ENCODE measurements at places on chromosomes 11 and 22.

GRCh38 chr11:117909611-117910382 is 19.4 kb downstream of the TMPRSS13 start:
- no peak for DNase-seq

DNA sequence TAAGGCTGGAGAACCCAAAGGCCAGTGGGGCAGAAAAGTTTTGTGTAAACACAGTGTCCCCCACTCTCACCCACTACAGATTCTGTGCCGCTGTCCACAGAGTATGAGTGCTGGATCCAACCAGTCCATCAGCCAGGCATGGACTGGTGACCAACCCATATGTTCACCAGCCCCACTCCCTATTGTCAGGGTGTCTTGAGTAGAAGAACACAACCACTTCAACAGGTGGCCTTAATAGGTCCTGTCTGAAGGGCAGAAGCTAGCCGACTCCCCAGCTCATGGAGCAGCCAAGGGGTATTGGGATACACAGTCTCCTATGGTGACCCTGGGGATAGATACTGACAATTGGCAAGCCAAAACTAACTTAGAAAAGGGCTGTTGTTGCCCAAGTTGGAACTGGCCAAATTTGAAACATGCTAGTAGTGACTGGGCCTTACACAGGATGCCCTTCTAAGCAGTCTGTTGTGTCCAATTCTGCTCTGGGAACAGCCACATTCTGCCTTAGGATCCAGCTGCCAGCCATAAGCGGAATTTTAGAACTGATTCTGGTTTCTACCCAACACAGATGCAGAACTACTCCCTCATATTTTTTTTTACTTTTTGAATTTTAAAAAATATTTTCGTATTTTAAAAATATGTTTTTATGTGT is 19.8 kb upstream of the PGM2L1 start:
- no peak for DNase-seq

GRCh38 chr11:3015796-3016195 is 23.7 kb upstream of the NAP1L4 start:
- peak; percentile 59 for DNase-seq

- DNase-seq: no peak
Observed at GRCh38 chr22:44403166-44403565, 90.4 kb upstream of the SHISAL1 start.

DNA sequence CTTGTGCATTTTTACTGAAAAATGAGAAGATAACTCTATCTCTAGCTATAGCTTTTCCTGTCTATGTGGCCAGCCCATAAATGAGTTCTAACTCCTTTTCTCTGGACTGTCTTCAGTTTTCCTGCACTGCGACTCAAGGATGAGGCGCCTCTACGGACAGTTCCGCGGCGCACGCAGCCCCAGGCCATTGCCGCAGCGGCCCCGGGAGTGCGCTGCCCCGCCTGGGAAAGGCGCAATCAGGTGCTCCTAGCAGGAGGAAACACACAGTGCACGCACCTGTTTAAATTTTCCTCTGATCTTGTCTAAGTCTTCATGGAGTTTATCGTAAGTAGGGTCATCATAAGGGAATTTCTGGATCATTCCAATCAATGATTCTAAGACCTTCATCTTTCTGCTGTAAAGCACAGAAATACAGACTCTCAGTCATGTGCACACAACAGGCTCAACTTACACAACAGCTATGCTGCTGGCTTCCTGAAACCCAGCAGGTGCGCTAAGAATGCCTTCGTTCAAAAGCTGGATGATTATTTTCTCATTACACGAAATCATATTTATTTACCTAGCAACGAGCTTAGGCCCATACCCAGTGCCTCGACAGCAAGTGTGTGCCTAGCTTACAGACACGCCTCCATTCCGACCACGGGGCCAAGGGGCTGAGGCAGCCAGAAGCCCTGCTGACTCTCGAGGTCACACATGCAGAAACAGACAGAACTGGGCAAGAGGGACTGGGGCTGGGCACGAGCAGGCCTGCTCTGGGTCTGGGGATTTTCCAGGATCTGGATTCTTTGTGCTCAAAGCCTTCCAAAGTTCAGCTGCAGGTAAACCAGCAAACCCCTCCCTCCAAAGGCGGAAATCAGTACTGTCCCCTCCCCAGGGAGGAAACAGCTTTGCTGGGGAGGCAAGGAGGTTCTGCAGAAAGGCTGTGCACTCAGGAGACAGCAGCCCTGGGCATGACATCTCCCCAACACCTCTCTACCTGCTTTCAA is 7.2 kb downstream of the LTO1 start:
- no peak for DNase-seq

- no peak for DNase-seq
Observed at GRCh38 chr22:43151251-43152002, at the start of gene TSPO. TSPO (plus strand) TSS chr22:43151559; CDS start chr22:43159239, 7,680 bp downstream.

DNA sequence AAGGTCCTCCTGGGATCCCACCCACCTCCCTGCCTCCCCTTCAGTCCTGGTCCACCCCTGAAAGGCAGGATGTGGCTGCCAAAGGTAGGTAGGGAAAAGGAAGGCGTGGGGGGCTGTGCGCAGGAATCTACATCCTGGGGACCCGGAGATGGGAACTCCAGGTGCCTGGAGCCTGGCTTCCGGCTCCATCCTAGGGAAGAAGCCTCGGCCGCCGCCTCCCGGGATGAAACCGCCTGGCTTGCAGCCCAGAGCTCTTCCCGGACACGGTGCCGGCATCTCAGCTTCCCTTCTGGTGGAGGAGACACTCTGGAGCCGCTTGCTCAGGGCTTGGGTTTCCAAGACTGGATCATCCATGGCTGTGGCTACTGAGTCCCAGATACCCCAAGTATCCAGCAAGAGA is 33.3 kb upstream of the PDGFB start:
- DNase-seq: no peak

GRCh38 chr11:11987503-11988022 is 20.9 kb downstream of the DKK3 start:
- DNase-seq: no peak

DNA sequence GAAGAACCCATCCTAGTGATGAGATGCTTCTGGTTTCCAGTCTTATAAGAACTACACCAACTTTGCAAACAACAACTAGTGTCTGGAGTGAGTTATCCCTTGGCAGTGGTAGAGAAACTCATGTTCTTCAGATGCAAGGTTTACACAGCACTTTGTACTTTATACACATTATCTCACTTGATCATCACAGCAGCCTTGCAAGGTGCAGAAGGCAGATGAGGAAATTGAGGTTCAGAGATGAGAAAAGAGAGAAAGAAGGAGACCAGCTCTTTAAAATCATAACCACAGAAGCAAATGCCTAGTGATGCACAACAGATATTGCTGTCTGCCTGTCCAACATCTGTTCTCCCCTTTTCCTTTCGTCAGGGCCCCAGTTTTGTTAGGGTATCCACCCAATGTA is 16.7 kb upstream of the CD44 start:
- no peak for DNase-seq

- DNase-seq: no peak
Observed at GRCh38 chr11:31050061-31050765, 319.3 kb downstream of the DCDC1 start.

DNA sequence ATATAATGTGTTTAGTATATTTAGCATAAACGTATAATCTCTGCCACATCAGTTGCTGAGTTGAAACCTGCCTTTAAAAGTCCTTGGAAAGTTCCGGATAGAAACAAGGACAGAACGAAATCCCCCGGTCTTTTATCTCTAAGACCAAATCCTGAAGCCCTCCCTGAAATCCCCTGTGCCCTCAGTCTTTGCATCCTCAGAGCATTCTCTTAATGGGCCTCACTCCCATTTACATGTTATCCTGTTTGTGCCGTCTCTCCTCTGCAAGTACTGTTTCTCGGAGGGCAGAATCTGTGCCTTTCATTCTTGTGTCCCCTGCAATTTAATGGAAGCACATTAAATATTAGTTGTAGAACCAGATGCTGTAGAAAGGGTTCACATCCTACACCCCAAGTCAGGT is 56.0 kb downstream of the ZNRF3 start:
- DNase-seq: no peak

GRCh38 chr11:117467770-117468169 is 140.1 kb downstream of the CEP164 start:
- no peak for DNase-seq

- no peak for DNase-seq
Observed at GRCh38 chr11:63180536-63180935, 36.5 kb upstream of the SLC22A24 start.

GRCh38 chr11:8721609-8722500 is 39.3 kb downstream of the RPL27A start:
- no peak for DNase-seq

DNA sequence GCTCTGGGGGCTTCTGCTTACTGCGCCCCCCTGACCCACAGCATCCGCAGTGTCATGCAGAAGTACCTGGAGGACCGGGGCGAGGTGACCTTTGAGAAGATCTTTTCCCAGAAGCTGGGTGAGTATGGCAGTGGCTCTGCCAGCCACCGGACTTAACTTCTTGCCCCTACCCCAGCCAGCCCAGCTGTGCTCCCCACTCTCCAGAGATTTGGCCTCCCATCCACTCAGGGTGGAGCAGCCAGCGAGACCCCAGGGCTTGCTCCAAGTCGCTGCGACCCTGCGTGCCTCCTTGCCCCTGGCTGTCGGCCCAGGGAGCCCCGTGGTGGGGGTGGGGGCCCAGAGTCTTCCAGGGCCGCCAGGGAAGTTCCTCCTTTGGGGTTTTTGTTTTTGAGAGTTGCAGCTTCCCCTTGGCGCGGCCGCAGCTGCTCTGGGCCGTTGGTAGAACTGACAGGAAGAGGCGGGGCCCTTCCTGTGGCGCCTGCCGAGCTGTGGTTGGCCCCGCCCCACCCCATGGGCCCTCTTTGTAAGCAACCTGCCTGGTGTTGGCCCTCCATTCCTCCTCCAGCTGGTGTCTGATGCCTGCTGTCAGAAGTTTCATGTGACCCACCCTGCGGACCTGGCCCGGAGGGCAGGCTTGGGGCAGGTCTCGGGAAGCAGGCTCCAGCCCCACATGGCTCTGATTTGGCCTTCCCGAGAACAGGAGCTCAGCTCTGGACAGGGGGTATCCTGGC is 11.1 kb downstream of the GRK2 start:
- DNase-seq: no peak

DNA sequence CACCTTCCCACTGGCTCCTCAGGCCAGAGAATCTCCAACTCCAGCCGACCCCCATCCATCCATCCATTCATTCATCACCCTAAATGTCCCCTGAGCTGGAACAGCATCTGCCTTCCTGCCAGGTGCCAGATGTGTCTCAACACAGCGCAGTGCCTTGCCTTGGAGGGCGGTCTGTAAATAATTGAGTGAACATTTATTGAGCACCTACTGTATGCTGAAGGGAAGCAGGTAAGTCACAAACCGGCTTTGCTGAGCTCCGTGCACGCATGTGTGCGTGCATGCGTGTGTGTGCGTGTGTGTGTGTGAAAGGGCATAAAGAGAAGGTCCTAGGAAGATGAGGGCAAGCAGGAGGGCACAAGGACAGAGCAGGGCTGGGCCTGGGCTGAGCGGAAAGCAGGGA is 10.2 kb downstream of the KCNJ4 start:
- no peak for DNase-seq

GRCh38 chr11:117071344-117071787 is 26.9 kb downstream of the SIK3 start:
- DNase-seq: no peak

DNA sequence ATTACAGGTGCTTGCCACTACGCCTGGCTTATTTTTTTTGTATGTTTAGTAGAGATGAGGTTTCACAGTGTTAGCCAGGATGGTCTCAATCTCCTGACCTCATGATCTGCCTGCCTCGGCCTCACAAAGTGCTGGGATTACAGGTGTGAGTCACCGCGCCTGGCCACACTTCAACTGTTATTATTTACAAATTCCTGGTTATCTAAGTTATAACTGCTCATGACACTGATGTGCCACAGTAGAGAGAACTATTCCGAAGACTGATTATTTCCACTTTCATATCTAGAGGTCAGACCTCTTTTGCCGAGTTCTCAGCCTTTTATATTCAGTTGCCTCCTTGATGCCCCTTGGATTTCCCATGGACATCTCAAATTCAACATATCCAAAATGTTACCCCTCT is 3.9 kb upstream of the NUP160 start:
- DNase-seq: no peak

GRCh38 chr11:86800076-86800959 is at the start of gene PRSS23:
PRSS23 (plus strand) TSS chr11:86800542; CDS start chr11:86807644, 7,102 bp downstream.
- DNase-seq: no peak

GRCh38 chr22:31075961-31076360 is 5.2 kb upstream of the SMTN start:
- DNase-seq: no peak

DNA sequence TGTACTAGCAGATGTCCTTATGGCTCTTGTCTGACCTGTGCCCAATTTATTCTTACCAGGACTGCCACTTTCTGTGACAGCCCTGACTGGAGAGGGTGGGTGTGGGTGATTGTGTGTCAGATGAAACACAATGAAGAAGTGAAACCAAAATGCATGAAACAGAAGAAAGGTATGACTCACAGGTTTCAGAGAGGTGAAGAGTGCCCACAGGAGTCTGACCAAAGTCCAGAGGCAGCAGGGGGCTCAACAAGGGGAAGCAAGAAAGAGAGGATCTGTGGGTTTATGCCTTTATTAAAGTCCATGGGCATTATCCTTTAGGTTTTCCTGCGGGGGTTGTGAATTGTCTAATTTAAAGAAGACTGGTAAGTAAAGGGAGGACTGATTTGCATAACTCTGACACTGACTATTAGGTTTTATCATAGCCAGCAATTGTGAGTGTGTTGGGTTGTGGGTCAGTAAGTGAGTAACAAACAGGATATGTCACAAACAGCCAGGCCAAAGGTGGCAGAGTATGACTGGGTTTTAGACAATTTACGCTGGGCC is 3.9 kb upstream of the OR4C6 start:
- no peak for DNase-seq

DNA sequence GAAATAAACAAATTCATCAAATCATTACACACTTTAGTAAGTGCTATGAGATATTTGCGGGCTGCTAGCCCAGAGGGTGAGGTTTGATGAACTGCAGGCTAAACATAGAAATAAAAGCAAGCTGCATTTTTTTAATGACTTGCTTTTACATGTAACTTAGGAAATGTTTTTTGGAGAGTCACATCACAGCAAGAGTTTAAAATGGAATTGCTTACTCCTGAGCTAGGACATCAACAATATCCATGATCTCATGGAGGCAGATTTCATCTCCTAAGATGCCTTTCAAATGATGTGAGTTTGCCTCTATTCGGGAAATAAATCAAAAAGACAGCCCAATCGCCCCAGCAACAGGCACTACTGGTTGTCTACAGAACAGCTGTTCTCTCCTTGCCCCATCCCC is 73.4 kb upstream of the CD44 start:
- no peak for DNase-seq

- no peak for DNase-seq
Observed at GRCh38 chr11:123264431-123264780, 69.4 kb upstream of the CLMP start.

- no peak for DNase-seq
Observed at GRCh38 chr11:1792461-1792860, 28.7 kb upstream of the CTSD start.

DNA sequence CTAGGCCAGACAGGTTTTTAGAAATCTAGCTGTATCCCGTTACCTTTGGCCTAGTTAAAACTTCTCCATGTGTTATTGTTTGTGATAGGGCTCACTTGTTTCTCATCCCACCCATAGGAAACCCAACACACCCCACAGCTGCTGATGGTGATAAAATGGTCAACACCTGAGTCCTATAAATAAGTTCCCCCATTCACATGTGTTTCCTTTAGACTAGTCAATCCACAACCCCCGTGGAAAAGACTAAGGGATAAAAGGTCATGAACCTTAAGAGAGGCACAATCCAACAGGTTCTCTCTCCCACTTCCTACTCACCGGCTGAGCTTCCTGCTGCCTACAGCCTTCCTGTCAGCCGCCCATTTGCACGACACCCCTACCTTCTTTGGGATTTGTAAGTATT is 768.4 kb downstream of the JRKL start:
- no peak for DNase-seq
